Stimulated activated CD4-positive, alpha-beta T cell treated with anti-CD3 and anti-CD28 coated beads, TNF-alpha, amount 100 ng/mL, for 48 hours (primary cell): ENCODE measurements at places on chromosomes 6 and 20.

GRCh38 chr6:99349171-99350141 is at the start of gene FAXC:
TSS of gene FAXC (minus strand) at chr6:99349674. CDS start at chr6:99349372, 302 bp downstream.
- DNase-seq, result no peak

- no peak for DNase-seq
Measured at GRCh38 chr6:65623566-65623965, 83.5 kb downstream of the EYS start.

- DNase-seq, result peak; percentile 48
Measured at GRCh38 chr20:46349035-46349741, 40.9 kb upstream of the CDH22 start.

GRCh38 chr20:17558941-17559304 is 11.0 kb upstream of the DSTN start:
- DNase-seq, result no peak
